ENCODE measurements at places on chromosomes 2 and 18. TPM values are rescaled to one million over a fixed set of nuclear protein-coding genes. Genes with fewer than 3 reads are reported as not detected.

MC2R gene
- total RNA-seq, result not detected

KCNK3 gene
- total RNA-seq, result 10.6 TPM

FAM228A gene
- total RNA-seq, result 0.98 TPM

RBM43 gene
- 3.9 TPM for total RNA-seq

NYAP2 gene
- total RNA-seq, result 0.25 TPM

GRCh38 chr2:141207036-141207385 lies 923.8 kb downstream of the LRP1B start:
- no peak for DNase-seq
- no peaks in the 10 kb centered on the region for H3K27me3 ChIP-seq
- H3K27ac ChIP-seq, result no peak overlapping the region

DNA sequence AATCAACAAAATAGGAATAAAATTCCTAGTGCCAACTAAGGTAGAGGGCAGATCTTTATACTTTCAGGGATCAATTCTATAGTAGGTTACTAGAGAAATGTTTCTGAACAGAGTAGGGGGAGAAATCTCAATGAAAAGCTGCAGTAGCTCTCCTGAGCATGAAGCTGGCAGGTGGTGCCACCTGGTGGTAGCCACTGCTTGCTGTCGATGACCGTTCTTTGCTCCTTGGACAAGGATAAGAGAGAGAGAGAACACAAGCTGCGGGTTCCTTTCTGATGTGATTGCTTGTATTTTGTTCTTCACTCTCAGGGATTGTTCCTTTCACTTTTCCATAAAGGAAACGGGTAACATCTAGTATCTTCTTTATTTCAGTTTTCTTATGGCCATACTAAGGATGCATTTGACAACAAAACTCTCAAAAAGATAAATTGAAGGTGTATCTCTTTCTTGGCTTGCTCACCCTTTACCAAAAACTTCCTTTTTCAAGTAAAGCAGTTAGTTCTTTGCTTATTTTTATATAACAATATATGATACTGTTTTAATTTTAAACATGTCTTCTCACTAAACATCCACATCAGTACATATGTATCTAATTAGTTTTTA lies 18.6 kb upstream of the MRPL19 start:
- no peak overlapping the region for H3K4me3 ChIP-seq
- no peak overlapping the region for H3K27ac ChIP-seq
- H3K4me1 ChIP-seq, result peaks cover 7% of the 10 kb centered on the region
- no peak for DNase-seq

DNA sequence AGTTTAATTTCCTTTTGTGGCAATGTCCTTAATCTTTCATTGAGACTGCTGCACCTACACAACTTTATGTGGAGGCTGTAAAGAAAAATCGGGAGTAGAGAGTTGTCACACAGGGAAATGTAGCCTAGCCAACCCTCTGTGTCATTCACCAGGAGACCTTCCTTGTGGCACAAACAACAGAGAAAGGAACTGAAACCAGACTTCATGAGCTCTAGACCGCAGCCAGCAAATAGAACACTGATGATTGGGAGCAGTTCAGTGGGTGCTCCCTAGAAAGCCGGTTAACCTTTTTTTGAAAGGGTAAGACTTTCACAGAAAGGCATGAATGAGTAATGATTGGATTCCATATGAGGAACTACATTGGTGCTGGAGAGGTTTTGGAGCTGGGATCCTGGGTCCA lies 1752.4 kb upstream of the CELF4 start:
- no peaks in the 10 kb centered on the region for H3K4me1 ChIP-seq
- no peak overlapping the region for H3K4me3 ChIP-seq
- no peak for DNase-seq
- H3K27ac ChIP-seq, result no peak overlapping the region
- H3K36me3 ChIP-seq, result no peaks in the 10 kb centered on the region

DNA sequence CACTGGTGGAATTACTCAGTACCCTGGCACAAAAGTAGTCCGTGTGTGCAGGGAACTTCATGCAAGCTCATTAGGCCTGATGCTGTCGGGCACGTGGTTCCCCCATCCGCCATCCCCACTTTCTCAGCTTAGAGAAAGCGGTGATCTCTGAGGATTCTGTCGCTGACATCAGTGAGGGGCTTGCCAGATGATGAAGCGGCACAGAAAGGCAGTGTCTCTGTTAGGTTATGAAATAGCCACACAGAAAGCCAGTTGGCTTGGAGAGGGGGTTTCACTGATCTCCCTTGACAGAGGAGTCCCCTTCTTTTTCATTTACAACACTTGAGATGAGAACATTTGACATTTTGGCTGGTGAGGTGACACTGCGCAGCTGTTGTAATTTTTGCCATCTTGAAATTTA lies 179.7 kb downstream of the FAM210A start:
- H3K36me3 ChIP-seq, result no peaks in the 10 kb centered on the region
- peaks cover 33% of the 10 kb centered on the region for H3K4me1 ChIP-seq
- no peak overlapping the region for H3K27ac ChIP-seq
- no peaks in the 10 kb centered on the region for H3K27me3 ChIP-seq

GRCh38 chr2:98926601-98927000 lies 9.4 kb downstream of the CRACDL start:
- no peaks in the 10 kb centered on the region for H3K36me3 ChIP-seq
- no peak overlapping the region for H3K4me3 ChIP-seq
- no peak for DNase-seq
- no peaks in the 10 kb centered on the region for H3K27me3 ChIP-seq
- H3K4me1 ChIP-seq, result no peaks in the 10 kb centered on the region

- no peak for DNase-seq
- no peaks in the 10 kb centered on the region for H3K27me3 ChIP-seq
- peaks cover 5% of the 10 kb centered on the region for H3K4me1 ChIP-seq
- no peak overlapping the region for H3K4me3 ChIP-seq
- no peak overlapping the region for H3K27ac ChIP-seq
- no peaks in the 10 kb centered on the region for H3K36me3 ChIP-seq
Observed at GRCh38 chr2:98768384-98769113, 37.6 kb upstream of the MGAT4A start.

- H3K27me3 ChIP-seq, result no peaks in the 10 kb centered on the region
- peak overlapping the region; percentile 67 for H3K4me3 ChIP-seq
- H3K4me1 ChIP-seq, result peaks cover 57% of the 10 kb centered on the region
- no peak for DNase-seq
Observed at GRCh38 chr2:96760986-96761832, 507 bp downstream of the CNNM4 start.

- H3K27ac ChIP-seq, result no peak overlapping the region
- H3K4me3 ChIP-seq, result no peak overlapping the region
- no peak for DNase-seq
- H3K4me1 ChIP-seq, result no peaks in the 10 kb centered on the region
- H3K36me3 ChIP-seq, result no peaks in the 10 kb centered on the region
- H3K27me3 ChIP-seq, result no peaks in the 10 kb centered on the region
Observed at GRCh38 chr18:56393870-56394269, 244.5 kb downstream of the TXNL1 start.

- no peaks in the 10 kb centered on the region for H3K27me3 ChIP-seq
- H3K4me3 ChIP-seq, result no peak overlapping the region
- no peaks in the 10 kb centered on the region for H3K36me3 ChIP-seq
- no peaks in the 10 kb centered on the region for H3K4me1 ChIP-seq
- no peak overlapping the region for H3K27ac ChIP-seq
Observed at GRCh38 chr2:191664823-191665677, 12.9 kb upstream of the NABP1 start.

GRCh38 chr2:170830166-170830565 lies 13.5 kb downstream of the GAD1 start:
- no peak overlapping the region for H3K4me3 ChIP-seq
- no peak overlapping the region for H3K27ac ChIP-seq
- no peak for DNase-seq
- H3K27me3 ChIP-seq, result no peaks in the 10 kb centered on the region
- H3K36me3 ChIP-seq, result no peaks in the 10 kb centered on the region

DNA sequence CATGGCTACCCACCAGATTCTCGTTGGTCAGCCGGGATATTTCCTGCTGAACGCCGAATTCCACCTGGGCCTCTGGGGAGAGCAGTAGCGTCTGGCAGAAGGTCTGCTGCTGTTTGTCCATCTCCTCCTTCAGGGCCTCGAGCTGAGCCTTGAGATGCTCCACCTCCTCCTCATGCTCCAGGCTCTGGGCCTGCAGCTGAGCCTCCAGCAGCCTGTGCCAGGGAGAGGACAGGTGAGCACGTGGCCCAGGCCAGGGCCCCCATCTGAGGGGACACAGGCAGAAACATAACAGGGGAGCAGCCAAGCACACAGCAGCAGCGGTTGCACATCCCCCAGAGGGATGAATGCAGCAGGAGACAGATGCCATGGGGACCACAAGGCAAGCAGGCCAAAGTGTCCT lies 40.1 kb upstream of the ACAA2 start:
- DNase-seq, result peak; percentile 64
- no peaks in the 10 kb centered on the region for H3K27me3 ChIP-seq
- H3K27ac ChIP-seq, result no peak overlapping the region
- H3K36me3 ChIP-seq, result no peaks in the 10 kb centered on the region
- H3K4me3 ChIP-seq, result no peak overlapping the region

DNA sequence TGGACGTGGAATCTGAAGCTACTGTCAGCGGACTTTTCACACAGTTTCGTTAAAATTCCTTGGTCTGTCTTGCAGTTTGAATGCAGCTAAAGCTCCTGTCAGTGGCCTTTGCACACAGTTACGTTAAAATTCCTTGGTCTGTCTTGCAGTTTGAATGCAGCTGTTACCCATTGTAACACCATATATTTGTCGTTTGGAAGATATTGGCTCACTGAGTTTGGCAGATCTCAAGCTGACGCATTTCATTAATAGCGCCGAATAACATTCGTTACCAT lies 1.0 kb downstream of the LIMS1 start:
- no peak for DNase-seq
- H3K27me3 ChIP-seq, result no peaks in the 10 kb centered on the region
- peaks cover 37% of the 10 kb centered on the region for H3K4me1 ChIP-seq
- peak overlapping the region; percentile 82 for H3K4me3 ChIP-seq
- H3K27ac ChIP-seq, result peak overlapping the region; percentile 98
- no peaks in the 10 kb centered on the region for H3K36me3 ChIP-seq

GRCh38 chr18:80033181-80034067 lies 810 bp upstream of the RBFA start:
- peak overlapping the region; percentile 80 for H3K27ac ChIP-seq
- no peak for DNase-seq
- H3K4me3 ChIP-seq, result peak overlapping the region; percentile 74
- H3K4me1 ChIP-seq, result peaks cover 17% of the 10 kb centered on the region
- H3K36me3 ChIP-seq, result no peaks in the 10 kb centered on the region
- no peaks in the 10 kb centered on the region for H3K27me3 ChIP-seq

- DNase-seq, result no peak
- peak overlapping the region; percentile 45 for H3K4me3 ChIP-seq
- H3K27me3 ChIP-seq, result peaks cover 5% of the 10 kb centered on the region
- no peaks in the 10 kb centered on the region for H3K36me3 ChIP-seq
- no peak overlapping the region for H3K27ac ChIP-seq
- peaks cover 34% of the 10 kb centered on the region for H3K4me1 ChIP-seq
Observed at GRCh38 chr18:34223164-34223892, 1.4 kb downstream of the NOL4 start.

DNA sequence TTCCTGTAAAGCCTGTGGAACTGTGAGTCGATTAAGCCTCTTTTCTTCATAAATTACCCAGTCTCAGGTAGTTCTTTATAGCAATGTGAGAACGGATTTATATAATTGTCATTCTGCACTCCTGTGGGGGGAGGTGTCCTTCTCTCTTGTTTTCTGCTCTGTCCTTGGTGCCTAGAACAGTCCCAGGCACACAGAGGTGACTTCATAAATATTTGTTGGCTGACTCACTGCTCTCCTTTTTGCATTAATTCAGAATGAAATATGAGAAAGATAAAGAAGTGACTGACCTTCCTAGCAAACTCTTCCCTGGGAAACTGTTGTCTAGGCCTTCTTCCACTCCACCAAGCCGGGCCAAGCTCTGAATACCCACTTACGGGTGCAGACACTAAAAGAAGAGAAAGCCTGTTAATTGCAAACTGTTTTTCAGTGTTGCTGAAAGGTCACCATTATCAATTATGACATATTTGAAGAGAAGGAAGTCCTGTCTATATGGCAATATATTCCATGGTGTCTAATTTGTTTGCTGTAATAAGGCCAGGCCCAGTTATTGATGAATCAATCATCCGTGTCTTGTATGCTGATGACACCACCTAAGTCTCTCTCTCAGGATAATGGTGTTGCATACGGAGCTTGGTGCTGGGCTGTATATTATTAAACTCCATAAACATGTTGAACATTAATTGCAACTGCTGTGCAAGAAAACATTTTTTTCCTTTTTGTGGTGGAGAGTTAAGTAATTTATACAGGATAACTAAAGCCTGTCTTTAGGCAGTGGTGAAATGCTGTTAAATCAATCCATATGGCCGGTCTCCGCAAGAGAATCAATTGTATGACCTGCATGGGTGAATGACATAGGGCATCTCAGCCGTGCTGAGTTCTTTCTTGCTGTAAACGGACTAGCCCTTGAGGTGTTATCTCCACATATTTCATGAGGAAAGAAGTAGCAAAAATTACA lies 567.5 kb downstream of the SLC4A3 start:
- no peak overlapping the region for H3K4me3 ChIP-seq
- H3K27ac ChIP-seq, result no peak overlapping the region
- H3K4me1 ChIP-seq, result peaks cover 8% of the 10 kb centered on the region
- H3K27me3 ChIP-seq, result no peaks in the 10 kb centered on the region

DNA sequence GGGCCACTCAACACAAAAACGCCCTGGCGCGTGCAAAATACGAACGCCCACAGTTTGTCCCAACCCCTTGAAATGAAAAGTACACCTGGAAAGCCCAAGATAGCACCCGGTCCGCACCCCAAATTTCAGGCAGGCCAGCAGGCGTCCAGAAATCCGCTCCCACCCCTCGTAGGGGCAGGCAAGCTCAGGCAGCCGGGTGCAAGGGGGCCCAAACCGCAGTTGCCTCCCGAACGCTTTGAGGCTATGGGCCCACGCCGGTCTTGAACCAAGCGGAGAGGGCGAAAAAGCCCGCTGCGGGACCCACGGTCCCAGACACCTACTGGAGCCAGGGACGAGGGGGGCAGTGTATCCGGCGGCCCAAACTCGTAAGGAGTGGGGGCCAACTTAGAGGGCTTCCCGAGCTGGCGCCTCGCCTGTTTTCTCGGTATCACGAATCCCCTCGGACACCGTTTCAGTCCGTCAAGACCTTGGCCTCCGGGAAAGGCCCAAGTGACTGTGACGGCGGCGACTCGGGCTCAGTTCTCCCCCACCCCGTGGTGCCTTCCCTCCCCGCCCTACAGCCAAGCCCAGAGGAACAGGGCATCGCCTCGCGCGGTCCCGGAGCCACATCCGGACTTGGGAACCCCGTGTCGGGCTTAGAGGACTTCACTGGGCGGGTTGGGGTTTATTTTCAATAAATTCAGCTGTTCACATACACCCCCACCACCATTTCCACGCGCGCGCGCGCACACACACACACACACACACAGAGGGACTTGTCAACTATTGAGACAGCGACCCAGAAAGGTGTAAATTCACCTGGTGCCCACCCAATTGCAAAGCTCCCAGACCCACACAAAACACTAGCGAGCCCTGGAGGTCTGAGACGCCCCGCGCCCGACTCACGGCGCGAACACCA lies 6.2 kb upstream of the SATB2 start:
- peaks cover 28% of the 10 kb centered on the region for H3K4me1 ChIP-seq
- H3K36me3 ChIP-seq, result no peaks in the 10 kb centered on the region
- H3K4me3 ChIP-seq, result peak overlapping the region; percentile 49
- H3K27me3 ChIP-seq, result peaks cover 13% of the 10 kb centered on the region
- no peak for DNase-seq
- peak overlapping the region; percentile 12 for H3K27ac ChIP-seq

GRCh38 chr2:43537137-43537536 lies 58.7 kb downstream of the THADA start:
- H3K36me3 ChIP-seq, result no peaks in the 10 kb centered on the region
- no peaks in the 10 kb centered on the region for H3K27me3 ChIP-seq
- DNase-seq, result no peak
- H3K4me3 ChIP-seq, result no peak overlapping the region
- peaks cover 37% of the 10 kb centered on the region for H3K4me1 ChIP-seq
- peak overlapping the region; percentile 64 for H3K27ac ChIP-seq
